Spinal cord (tissue), 10 donors: ENCODE measurements at places on chromosomes 7 and 10. TPM values are rescaled to one million over a fixed set of nuclear protein-coding genes. Genes with fewer than 3 reads are reported as not detected.

- no peak for DNase-seq
Measured at GRCh38 chr7:149006345-149006725, 22.0 kb downstream of the PDIA4 start.

DNA sequence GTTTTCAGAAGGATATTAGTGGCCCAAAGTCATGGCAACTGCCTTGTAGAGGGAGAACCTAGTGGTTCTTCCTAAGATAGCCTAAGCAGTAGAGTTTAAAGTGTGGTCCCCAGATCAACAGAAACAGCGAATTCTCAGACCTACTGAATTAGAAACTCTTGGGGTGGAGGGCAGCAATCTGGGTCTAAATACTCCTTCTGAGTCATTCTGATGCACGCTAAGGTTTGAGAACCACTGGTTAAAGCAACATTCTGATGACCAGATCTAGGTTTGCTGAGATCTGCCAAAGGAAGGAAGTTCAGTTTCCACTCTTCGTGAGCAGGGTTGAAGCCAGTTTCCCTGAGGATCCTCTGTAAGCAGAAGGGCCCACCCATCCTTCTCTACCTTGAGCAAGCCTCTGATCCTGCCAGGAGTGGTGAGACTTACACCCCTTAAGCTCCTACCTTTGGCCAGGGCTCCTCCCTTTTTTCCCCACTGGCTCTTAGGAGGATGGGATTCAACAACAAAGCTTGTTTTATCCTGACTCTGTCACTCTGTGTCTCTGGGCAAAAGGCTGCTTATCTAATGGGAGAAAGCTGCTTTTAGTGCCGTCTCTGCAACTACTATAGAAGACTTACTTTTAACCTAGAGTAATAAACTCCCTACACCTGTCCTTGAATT, 26.8 kb upstream of the TRUB1 start:
- DNase-seq: no peak

- DNase-seq: no peak
Measured at GRCh38 chr7:22698767-22699166, 28.2 kb upstream of the IL6 start.

- DNase-seq: no peak
Measured at GRCh38 chr10:48834189-48834965, 105.3 kb downstream of the LRRC18 start.

- no peak for DNase-seq
Measured at GRCh38 chr7:137820156-137820555, 26.6 kb downstream of the DGKI start.

DNA sequence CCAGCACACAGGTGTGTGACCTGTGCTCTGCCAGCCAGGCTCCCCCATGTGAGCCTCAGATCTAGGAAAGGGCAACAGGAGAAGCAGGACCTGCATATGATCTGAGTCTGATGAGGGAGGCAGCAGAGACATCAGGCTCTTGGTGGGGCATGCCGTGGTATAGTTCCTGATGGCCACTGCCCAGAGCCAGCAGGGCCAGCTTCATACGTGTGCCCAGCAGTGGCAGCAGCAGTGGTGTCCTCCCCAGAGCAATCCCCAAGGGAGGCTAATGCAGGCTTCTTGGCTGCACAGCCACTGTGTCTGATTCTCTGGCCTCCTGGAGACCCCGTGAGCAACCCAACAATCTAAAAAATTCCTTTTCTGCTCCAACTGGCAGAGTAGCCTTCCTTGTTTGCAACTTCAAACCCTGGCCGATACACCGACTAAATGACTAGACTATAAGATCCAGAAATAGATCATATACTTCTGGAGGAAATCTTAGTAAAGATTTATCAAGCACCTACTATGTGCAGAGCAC, 230.6 kb upstream of the ZMIZ1 start:
- DNase-seq: peak; percentile 65

- DNase-seq: no peak
Measured at GRCh38 chr10:47043928-47044538, 132.8 kb downstream of the PTPN20 start.

DNA sequence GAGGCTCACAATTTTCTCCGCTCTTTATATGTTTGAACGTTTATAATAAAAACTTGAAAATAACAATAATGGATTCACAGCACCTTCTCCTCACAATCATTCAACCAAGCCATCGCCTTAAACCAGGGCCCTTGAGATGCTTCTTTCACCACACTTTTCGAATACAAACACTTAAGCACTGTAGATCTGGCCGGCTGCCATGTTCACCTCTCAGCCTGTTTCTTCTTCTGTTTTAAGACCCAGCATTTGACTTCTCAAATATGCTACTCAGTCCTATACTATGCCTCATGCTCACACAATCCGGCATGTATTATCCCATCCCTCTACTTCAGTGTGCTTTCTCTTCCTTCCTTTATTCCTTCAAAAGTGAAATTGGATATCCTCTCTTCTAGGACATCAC, 280.6 kb downstream of the TFEC start:
- no peak for DNase-seq

DNA sequence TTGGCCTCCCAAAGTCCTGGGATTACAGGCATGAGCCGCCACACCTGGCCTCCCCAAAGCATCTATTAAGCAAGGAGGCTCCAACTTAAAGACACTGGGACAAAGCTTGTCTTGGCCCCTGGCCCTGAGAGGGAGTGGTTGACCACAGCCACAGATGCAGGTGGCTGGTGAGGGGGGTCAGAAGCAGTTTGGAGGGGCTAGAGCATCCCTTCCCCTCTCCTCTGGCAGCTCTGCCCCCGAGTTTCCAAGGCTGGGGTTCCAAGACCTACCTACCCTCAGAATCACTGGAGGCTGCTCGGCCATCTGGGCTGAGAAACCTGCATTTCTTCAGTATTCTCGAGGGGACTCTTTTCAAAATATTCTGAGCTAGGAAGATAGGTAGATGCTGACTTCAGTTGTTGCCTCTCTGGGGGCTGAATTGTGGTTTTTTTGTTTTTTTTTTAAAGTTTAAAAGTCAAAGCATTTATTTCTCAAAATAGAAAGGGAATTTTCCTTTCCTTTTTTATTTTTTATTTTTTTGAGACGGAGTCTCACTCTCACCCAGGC, 32.6 kb downstream of the DDIT4 start:
- DNase-seq: no peak

DNA sequence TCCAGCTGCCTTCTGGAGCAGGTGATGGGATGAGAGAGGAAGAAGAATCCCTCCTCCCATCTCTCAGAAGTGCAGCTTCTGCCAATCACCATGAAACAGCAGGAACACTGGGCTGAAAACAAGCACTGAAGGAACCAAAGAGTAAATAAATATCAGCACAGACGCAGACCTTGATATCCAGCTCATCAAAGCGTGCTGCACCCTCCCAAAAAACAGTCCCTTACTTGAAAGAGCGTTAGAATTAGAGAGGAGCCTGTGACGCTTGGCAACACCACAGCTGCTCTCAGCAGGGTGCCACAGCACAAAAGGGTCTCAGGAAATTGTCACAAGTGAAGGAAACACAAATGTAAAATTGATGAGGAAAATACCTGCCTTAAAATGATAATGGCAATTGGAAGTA, 39.5 kb downstream of the KLF6 start:
- DNase-seq: no peak

GRCh38 chr7:19754521-19755116, 18.8 kb downstream of the TMEM196 start:
- DNase-seq: peak; percentile 74

DNA sequence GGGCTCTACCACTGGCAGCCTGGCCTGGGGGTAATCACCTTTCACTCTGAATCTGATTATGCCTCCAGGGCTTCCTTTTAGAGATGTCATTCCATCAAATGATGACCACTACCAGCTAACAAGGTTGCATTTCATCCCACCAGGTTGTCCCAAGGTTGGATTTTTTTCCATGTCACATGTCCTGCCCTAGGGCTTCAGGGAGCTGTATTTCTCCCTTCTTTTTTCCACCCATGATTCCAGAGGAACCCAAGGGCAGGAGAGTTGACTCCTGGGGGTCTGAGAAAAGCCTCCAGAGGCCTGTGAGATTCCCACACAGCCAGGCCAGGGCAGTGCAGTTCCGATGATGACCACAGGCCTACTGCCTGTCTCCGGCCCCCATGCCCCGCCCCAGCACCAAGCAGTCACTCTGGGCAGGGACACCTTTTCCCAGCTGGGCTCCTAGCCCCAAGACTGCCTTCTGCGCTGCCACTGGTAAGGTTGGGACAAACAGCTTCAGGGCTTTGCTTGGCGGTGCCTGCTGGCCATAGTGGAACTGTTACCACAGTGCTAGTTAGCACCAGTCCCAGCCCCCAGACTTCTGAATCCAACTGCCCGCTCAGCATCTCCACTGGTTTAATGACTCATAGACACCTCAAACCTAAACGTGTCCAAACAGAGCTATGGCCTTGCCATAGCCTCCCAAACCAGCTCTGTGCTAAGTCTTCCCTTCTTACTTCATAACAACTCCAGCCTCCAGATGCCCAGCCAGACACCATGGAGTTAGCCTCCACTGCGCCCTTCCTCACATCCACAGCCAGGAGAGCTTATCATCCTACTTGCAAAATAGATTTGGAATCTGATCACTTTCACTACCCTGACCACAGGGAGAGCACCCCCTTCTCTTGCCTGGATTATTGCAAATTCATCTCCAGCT, 133.7 kb downstream of the ARHGAP22 start:
- DNase-seq: no peak

DNA sequence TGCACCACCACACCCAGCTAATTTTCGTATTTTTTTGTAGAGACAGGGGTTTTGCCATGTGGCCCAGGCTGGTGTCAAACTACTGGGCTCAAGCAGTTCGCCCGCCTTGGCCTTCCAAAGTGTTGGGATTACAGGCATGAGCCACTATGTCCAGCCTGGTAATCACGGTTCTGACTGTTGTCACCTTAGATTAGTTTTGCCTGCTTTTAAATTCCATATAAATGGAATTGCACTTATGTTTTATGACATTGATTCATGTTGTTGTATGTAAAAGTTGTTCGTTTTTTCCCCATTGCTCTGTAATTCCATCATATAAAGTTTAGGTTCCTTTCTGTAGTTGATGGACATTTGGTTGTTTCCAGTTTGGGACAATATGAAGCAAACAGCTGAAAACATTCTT, 106.0 kb downstream of the CAMK1D start:
- no peak for DNase-seq

GRCh38 chr7:145016068-145016467, 180.2 kb upstream of the TPK1 start:
- DNase-seq: no peak

GRCh38 chr7:142585425-142585824, 163.8 kb upstream of the PRSS1 start:
- no peak for DNase-seq

DNA sequence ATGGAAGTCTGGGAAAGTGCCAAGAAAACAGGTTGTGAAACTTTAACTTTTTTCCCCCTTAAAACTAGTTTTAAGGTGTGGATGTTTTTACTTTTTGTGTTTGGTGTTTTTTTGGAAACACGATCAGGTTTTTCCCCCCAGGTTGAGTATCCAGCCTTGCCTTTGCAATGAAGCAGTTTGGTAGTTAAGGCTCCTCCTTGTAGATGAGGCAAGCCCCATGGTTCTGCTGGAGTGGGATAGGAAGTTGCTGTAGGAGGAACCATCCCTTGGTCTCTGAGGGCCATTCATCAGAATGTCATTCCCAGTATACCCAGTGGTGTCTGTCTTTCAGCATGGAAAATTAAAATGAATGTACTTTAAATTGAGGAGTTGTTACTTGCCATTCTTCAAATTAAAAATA, 2.7 kb downstream of the CUL1 start:
- DNase-seq: no peak

DNA sequence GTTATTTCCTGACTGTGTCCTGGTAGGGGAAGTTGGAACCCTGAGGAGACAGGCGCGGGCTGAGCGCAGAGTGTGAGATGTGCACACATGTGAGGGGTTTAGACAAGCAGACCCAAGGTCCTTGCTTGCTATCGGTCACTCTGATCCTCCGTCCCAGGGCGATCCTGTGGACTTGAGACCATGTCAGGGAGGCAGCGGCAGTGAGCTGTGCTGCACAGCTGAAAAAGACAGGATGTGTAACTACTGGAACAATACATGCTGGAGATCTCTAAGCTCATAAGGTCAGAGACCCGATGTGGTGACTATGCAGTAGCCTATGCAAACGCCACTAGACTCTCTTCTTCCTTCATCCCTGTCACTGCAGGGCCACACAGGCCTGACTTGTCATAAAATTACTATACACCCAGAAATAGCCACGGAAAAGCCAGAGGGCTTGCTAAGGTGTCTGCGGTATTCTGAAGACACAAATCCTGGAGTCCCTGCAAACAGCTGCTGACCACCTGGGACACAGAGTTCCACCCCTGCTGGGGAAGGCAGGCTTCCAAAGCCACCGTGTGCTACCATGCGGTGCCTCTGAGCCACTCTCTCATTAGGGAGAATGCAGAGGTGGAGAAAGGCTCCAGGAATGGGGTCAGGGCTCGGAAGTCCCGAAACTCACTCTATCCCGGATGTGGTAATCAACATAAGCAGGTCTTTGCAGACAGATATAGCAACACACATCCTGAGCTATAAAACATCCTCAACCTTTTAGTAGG, 91.1 kb upstream of the DDC start:
- no peak for DNase-seq

- DNase-seq: peak; percentile 40
Measured at GRCh38 chr7:149882248-149883047, 8.7 kb downstream of the ATP6V0E2 start.

GRCh38 chr7:141178486-141179135, 104.7 kb downstream of the TMEM178B start:
- no peak for DNase-seq

DNA sequence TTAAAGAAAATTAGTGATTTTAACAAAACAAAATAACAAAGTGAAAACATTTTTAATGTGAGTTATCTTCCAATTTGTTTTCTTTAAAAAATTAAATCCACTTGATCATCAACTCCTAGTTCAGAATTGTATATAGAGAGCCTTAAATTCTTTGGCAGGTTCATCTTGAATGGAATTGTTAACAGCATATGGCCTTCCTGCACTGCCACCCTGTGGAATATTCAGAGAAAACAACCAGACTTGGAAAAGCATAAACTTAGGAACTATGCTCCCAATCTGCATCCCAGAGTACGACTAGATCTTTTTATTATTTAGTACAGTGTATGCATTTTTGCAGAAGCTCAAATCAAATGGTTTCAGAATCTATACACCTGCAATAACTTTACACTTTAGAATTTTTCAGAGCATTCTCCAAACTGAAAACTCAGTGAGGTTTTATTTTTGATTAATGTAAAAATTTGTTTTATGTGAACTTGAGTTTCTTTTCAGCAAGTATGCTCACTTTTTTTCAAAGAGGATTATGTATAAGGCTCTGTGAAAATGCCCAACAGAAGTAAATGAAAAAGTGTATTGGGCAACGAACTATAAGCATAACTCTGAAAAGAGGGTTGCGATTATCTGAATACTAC, 44.9 kb upstream of the ANK3 start:
- peak; percentile 56 for DNase-seq

- DNase-seq: no peak
Measured at GRCh38 chr7:70415179-70415972, 716.6 kb upstream of the GALNT17 start.

- DNase-seq: no peak
Measured at GRCh38 chr10:17255512-17255911, 27.5 kb downstream of the VIM start.

The POLR2J2 gene
- 2.2 TPM for polyA plus RNA-seq

The PITRM1 gene
- 97.5 TPM for polyA plus RNA-seq

The C10orf105 gene
- polyA plus RNA-seq: 8.2 TPM

The STEAP1 gene
- polyA plus RNA-seq: 1.2 TPM

The FAM25C gene
- not detected for polyA plus RNA-seq

The LOXL4 gene
- polyA plus RNA-seq: 0.76 TPM

The FFAR4 gene
- 0.30 TPM for polyA plus RNA-seq

The PTER gene
- polyA plus RNA-seq: 9.9 TPM

The GOLGA7B gene
- 42.7 TPM for polyA plus RNA-seq

The ENKUR gene
- 21.2 TPM for polyA plus RNA-seq

The SKIDA1 gene
- 4.5 TPM for polyA plus RNA-seq
